ENCODE measurements at places on chromosomes 11 and 22.

DNA sequence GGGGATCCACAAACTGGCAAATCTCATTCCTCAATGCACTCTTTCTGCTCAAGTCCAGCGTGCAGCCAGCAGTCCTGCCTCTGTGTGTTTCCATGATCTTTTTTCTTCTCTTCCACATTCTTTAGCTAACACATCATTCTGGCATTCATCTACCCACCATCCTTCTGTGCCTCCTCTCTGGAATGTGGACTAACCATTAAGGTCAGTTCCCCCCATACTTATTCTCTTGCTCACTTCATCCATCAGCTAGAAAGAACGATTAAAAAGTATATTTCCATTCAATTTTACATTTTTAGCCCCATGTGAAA is 7.8 kb downstream of the KIRREL3 start:
- H3K4me3 ChIP-seq, result no peak overlapping the region
- H3K27me3 ChIP-seq, result peaks cover 61% of the 10 kb centered on the region
- H3K27ac ChIP-seq, result no peak overlapping the region
- no peak for DNase-seq
- H3K36me3 ChIP-seq, result no peaks in the 10 kb centered on the region

DNA sequence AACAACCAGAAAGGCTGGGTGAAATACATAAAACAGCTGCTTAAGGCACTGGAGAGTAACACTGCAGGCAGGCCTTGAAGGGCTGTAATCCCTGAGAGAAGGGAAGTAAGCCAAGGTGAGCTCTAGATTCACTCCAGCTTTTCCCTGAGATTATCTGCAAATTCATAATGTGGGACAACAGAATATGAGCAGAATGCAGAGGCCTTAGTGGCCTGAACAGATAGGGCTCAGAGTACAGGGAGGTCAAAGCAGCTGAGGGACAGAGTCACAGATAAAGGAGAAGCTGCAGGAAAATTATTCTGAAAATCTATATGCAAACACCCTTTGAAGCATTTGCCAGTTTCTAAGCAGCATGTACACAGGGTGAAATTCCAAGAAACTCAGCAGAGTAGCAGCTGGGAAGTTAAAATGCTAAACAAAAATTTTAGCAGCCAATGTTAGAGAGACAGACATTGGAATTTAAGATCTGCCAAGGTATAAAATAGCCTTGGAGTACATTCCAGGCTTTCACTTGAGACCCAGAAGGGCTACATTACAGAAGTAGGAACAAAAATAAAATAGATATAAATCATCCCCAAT is 48.1 kb upstream of the CWF19L2 start:
- H3K4me1 ChIP-seq, result no peaks in the 10 kb centered on the region
- H3K27ac ChIP-seq, result no peak overlapping the region

GRCh38 chr11:103367650-103368049 is 258.4 kb downstream of the DYNC2H1 start:
- H3K4me1 ChIP-seq, result no peaks in the 10 kb centered on the region
- H3K4me3 ChIP-seq, result no peak overlapping the region
- H3K27ac ChIP-seq, result no peak overlapping the region
- H3K36me3 ChIP-seq, result no peaks in the 10 kb centered on the region
- DNase-seq, result no peak
- no peaks in the 10 kb centered on the region for H3K27me3 ChIP-seq

DNA sequence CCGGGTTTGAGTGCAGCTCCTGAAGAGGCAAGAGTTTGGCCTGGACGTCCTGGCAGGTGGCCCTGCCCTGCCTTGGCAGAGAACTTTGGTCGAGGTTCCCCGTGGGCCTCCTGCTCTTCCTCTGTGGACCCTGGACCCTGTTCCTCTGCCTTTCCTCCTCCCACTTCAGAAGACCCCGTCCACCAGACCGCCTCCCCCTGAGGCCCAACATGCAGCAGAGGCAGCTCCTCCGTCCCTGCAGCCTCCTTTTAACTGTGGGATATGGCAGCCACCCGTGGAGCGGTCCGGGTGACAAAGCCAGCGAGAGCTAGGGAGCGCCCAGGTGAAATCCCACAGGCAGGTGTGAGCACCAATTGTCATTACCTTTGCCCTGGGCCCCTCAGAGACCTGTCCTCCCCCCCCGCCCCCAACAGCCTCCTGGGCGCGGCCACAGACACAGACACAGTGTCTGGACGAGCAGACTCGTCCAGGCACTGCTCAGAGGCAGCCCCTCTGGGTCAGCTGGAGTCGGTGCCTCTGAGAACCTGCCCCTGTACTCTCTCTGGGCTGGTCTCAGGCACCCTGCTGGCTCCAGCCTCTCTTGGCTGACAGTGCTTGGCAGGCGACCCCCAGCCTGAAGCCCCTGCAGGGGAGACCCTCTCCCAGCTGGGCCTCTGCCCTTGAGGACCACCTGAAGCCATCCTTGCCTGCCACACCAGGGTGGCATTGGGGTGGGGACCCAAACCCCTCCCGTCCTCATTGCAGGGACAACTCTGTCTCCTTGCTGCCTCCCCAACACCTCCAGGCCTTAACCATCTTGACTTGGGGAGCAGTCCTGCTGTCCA is 4.1 kb upstream of the PTDSS2 start:
- H3K4me3 ChIP-seq, result no peak overlapping the region
- no peak for DNase-seq
- H3K27me3 ChIP-seq, result no peaks in the 10 kb centered on the region
- H3K27ac ChIP-seq, result no peak overlapping the region

DNA sequence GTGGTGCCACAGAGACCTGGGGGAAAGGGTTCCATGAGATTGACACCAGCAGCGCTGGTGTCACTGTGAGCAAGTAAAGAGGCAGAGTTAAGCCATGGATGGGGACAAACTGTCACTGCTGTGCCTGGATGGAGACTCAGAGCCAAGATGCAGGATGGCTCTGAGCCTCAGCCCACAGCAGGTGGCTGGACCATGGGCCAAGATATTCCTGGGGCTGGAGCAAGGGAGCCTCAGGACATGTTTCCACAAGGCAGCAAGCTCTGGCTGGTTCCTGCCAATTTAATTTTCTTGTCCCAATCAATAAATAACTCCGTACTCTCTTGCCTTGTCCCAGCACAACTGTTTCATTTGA is 23.0 kb downstream of the MYO18B start:
- no peak overlapping the region for H3K27ac ChIP-seq
- no peak overlapping the region for H3K4me3 ChIP-seq
- no peaks in the 10 kb centered on the region for H3K36me3 ChIP-seq
- no peaks in the 10 kb centered on the region for H3K27me3 ChIP-seq

DNA sequence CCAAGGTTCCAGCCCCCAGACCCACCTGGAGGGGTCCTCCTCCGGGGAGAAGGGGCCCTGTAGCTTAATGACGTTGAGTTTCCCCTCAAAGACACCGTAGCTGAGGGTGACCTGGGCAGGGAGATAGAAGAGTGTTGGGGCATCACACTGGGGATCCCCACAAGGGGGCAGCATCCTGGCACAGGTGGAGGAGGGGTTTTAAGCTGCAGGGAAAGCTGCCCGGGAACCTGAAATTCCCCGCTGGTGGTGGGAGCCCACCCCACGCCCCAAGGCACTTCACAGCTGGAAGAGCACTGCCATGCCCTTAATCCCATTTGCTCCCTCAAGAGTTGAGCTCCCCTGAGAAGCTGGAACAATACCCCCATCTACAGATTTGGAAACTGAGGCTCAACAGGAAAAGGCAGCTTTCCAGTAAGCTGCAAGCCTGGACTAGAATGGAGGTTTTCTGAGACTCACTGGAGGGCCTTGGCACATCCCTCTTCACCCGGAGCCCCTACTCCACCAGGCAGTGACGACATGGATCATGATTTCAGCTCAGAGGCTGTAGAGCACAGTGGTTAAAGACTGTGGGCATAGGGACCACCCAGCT is 13.7 kb downstream of the MFNG start:
- H3K27ac ChIP-seq, result no peak overlapping the region
- H3K36me3 ChIP-seq, result peaks cover 19% of the 10 kb centered on the region
- H3K4me3 ChIP-seq, result no peak overlapping the region
- DNase-seq, result peak; percentile 21

- no peaks in the 10 kb centered on the region for H3K27me3 ChIP-seq
- no peak for DNase-seq
Measured at GRCh38 chr22:23536821-23537345, 43.2 kb downstream of the IGLL1 start.

GRCh38 chr22:50200461-50201190 is at the start of gene SELENOO:
TSS of gene SELENOO (plus strand) at chr22:50201011. CDS start at chr22:50201037, 26 bp downstream.
- no peaks in the 10 kb centered on the region for H3K27me3 ChIP-seq
- H3K36me3 ChIP-seq, result peaks cover 50% of the 10 kb centered on the region
- H3K27ac ChIP-seq, result peak within 1 kb of the TSS; percentile 68
- H3K4me1 ChIP-seq, result peaks cover 34% of the 10 kb centered on the region

DNA sequence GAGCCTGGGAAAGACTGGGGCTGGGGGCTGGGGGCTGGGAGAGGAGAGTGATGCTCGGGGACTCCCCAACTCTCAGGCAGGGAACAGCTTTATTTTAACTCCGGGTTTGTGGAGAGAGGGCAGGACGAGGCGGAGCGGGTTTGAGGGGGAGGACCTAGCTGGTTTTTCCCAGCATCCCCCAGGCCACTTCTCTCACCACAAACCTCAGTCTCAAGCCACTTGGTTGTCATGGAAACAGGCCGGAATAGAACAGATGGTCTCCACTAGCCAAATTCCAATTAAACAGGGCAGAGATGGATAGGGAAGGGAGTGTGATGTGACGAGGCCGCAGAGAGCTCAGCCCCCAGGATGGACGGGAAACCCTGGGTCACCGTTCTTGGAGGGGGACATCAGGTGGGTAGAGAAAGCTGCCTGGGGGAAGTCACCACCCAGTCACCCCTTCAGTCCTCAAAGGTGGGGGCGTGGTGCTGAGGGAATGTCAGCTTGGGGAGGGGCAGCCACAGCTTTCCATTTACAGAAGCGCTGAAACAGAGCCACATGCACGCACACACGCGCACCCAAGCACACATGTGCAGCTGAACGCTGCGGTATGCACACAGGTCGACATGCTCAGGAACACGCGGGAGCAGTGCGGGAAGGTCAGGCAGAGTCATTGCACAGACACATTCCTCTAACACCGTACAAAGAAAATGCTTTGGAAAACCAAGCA is 19.2 kb downstream of the NECTIN1 start:
- no peak overlapping the region for H3K4me3 ChIP-seq
- H3K36me3 ChIP-seq, result no peaks in the 10 kb centered on the region
- no peak for DNase-seq
- H3K4me1 ChIP-seq, result peaks cover 18% of the 10 kb centered on the region
- peaks cover 20% of the 10 kb centered on the region for H3K27me3 ChIP-seq

- no peaks in the 10 kb centered on the region for H3K36me3 ChIP-seq
- no peak for DNase-seq
- no peak overlapping the region for H3K27ac ChIP-seq
- no peaks in the 10 kb centered on the region for H3K27me3 ChIP-seq
- no peak overlapping the region for H3K4me3 ChIP-seq
Measured at GRCh38 chr22:48076008-48076407, 1313.6 kb downstream of the TBC1D22A start.

- no peak overlapping the region for H3K27ac ChIP-seq
- H3K4me3 ChIP-seq, result no peak overlapping the region
- no peak for DNase-seq
- no peaks in the 10 kb centered on the region for H3K36me3 ChIP-seq
- peaks cover 42% of the 10 kb centered on the region for H3K27me3 ChIP-seq
- no peaks in the 10 kb centered on the region for H3K4me1 ChIP-seq
Measured at GRCh38 chr11:13964771-13965074, 2.2 kb downstream of the SPON1 start.

DNA sequence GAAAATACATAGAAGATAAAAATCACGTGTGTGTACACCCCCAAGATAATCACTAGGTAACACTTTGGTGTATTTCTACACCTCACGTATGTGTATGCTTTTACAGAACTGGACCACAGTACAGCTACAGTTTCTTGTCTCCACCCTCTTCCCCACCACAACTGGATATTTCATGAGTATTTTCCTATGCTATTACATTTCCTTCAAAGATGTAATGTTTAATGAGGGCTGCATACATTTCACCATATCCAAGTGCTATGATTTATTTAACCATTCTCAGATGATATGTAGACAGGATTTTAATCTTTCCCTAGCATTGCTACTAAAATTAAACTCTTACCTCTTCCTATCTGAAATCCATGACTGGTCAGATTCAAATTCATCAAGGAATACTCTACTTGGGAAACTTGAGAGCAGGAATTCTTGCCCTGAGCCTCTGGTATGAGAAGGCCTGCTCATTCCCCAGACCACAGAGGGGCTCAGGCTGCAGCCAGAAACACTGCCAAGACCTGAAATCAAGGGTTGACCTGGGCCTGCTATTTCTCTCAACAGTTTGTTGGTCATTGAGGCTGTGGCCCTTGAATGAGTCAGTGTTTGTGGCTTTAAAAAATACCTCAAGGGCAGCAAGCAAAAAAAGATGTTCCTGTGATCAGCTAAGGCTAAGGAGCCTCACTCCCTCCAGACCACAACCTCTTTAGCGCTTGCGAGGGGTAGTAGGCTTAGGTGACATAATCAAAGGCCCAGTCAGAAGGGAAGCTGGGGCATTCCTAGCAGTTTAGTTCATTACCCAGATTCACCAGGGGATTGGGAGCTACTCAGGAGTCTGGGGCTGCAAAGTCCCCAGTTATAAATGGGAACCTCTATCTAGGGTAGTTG is 55.5 kb downstream of the ABTB2 start:
- H3K4me1 ChIP-seq, result no peaks in the 10 kb centered on the region
- DNase-seq, result no peak
- H3K4me3 ChIP-seq, result no peak overlapping the region

GRCh38 chr11:133787379-133788141 is 57.8 kb downstream of the SPATA19 start:
- DNase-seq, result no peak
- no peaks in the 10 kb centered on the region for H3K4me1 ChIP-seq
- no peaks in the 10 kb centered on the region for H3K36me3 ChIP-seq
- H3K4me3 ChIP-seq, result no peak overlapping the region
- peaks cover 17% of the 10 kb centered on the region for H3K27me3 ChIP-seq
- H3K27ac ChIP-seq, result no peak overlapping the region

GRCh38 chr11:849951-850774 is 7.5 kb downstream of the TSPAN4 start:
- no peaks in the 10 kb centered on the region for H3K27me3 ChIP-seq
- no peak overlapping the region for H3K27ac ChIP-seq

GRCh38 chr11:86047275-86047991 is 21.5 kb downstream of the PICALM start:
- no peak overlapping the region for H3K27ac ChIP-seq
- no peaks in the 10 kb centered on the region for H3K4me1 ChIP-seq
- H3K4me3 ChIP-seq, result no peak overlapping the region
- DNase-seq, result no peak
- no peaks in the 10 kb centered on the region for H3K27me3 ChIP-seq

DNA sequence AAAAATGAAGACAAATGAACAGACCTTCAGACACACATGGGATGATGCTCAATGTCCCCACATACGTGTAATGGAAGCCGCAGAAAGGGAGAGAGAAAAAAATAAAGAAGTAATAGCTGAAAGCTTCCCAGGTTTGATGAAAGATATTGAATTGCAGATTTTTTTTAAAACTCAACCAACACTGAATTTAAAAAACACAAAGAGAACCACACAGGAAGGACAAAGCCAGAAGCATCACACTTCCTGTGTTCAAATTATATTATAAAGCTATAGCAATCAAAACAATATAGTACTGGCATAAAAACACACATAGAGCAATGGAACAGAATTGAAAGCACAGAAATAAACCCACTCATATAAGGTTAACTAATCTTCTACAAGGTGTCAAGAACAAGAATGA is 26.5 kb downstream of the TMEM45B start:
- no peaks in the 10 kb centered on the region for H3K4me1 ChIP-seq
- H3K4me3 ChIP-seq, result no peak overlapping the region
- no peaks in the 10 kb centered on the region for H3K36me3 ChIP-seq
- no peaks in the 10 kb centered on the region for H3K27me3 ChIP-seq
- DNase-seq, result no peak
